K562 (cell line): ENCODE measurements at places on chromosomes 2 and 18. TPM values are rescaled to one million over a fixed set of nuclear protein-coding genes. Genes with fewer than 3 reads are reported as not detected.

B3GNT7 gene
- 0.20 and 0.69 TPM in 2 replicates for total RNA-seq

- H3K4me1 ChIP-seq, result no peaks in the 10 kb centered on the region
- DNase-seq, result no peak
- no peaks in the 10 kb centered on the region for H3K36me3 ChIP-seq
These were observed 16.7 kb downstream of the PKDCC start for GRCh38 chr2:42064417-42064942.

DNA sequence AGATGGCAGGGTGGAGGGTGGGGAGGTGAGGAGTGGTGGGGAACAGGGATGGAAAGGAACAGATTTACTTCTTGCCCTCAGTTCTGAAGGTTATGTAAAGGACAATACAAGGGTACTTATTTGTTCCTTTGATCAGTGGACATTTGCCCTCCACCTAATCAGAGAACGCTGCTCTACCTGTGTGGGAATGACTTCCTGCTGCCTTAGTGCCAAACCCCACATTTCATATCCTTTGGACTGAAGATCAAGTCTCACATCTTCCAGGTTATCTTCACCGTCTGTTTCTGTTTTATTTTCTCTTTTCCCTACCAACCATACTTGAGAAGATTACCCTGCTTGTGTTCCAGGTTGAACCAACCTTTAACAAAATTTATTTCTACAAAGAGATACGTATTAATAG is 8.7 kb upstream of the DPP4 start:
- H3K4me3 ChIP-seq, result no peak overlapping the region
- H3K4me1 ChIP-seq, result no peaks in the 10 kb centered on the region
- no peak for DNase-seq
- no peaks in the 10 kb centered on the region for H3K36me3 ChIP-seq

ERFE gene
- 6.5 and 6.7 TPM in 2 replicates for total RNA-seq

DNA sequence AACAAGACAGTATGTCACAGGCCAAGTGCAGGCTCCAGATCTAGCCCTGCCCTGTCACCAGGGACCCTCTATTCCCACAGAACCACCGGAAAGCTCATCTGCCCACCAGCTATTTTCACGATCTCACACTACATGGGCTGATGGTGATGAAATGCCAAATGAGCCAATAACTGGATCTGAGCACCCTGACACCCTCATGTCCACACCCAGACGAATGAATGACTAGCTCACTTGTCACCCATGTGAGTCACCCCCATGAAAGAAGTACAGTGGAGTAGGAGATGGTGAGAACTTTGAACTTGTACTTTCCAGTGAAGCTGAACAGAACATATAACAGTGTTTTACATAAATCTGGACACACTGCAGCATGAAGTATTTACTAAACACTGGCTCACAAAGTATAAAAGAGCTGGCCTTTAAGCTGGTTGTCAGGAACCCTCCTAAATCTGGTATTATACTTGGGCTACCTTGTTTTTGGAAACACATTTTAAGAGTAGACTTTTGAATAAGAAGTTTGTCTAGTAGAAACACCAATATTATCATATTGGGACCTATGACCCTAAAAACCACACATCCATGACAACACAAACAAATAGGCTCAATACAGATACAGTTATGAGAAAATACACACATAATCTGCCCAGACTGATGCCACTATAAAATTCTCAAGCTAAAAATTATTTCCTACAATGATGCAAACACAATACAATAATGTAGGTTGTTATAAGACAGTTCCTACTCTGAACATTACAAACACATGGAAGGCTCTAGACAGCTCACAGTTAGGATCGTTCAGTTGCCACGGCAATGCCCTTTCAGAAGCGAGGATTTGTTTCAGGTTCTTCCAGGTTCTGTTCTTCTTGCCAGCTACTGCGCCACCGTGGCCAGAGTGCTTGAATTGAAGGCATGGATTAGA is 19.0 kb downstream of the INO80C start:
- no peak overlapping the region; the same call in 2 of the 3 replicates for H3K27ac ChIP-seq
- H3K4me3 ChIP-seq, result no peak overlapping the region
- no peaks in the 10 kb centered on the region for H3K27me3 ChIP-seq

- peaks cover 27% of the 10 kb centered on the region; the same call in 2 of the 3 replicates for H3K4me1 ChIP-seq
- peak within 1 kb of the TSS; percentile 99 for H3K27ac ChIP-seq
- DNase-seq, result peak; percentile 99
- H3K4me3 ChIP-seq, result peak within 1 kb of the TSS; percentile 91
- no peaks in the 10 kb centered on the region for H3K27me3 ChIP-seq
- H3K36me3 ChIP-seq, result peaks cover 41% of the 10 kb centered on the region
These were observed at the start of the genes ELP2 and SLC39A6 for GRCh38 chr18:36129300-36130038. TSS of gene ELP2 (plus strand) at chr18:36129899. CDS start at chr18:36129934, 35 bp downstream. TSS of gene SLC39A6 (minus strand) at chr18:36129340. CDS start at chr18:36127007, 2,333 bp downstream.

DNA sequence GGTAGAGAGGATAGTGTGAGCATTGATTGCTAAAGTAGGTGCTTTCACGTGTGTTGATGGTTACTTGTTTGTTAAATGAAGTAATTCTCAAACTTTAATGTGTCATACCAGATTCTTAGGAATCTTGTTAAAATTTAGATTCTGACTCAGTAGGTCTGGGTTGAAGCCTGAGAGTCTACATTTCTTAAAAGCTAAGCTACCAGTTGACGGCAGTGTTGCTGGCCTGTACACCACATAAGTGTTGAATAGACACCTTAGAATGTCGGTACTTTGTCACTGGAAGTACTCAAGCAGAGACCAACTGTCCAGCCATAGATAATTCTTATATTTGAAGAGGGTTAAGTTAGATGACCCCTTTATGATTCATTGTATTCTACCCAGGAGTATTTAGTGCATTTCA is 79.8 kb downstream of the ACVR2A start:
- no peaks in the 10 kb centered on the region for H3K4me1 ChIP-seq
- H3K36me3 ChIP-seq, result no peaks in the 10 kb centered on the region
- H3K27ac ChIP-seq, result no peak overlapping the region
- no peak overlapping the region for H3K4me3 ChIP-seq

GRCh38 chr2:149167001-149167780 is 128.7 kb downstream of the LYPD6B start:
- no peaks in the 10 kb centered on the region for H3K4me1 ChIP-seq
- H3K4me3 ChIP-seq, result no peak overlapping the region
- no peaks in the 10 kb centered on the region for H3K27me3 ChIP-seq
- DNase-seq, result no peak

DNA sequence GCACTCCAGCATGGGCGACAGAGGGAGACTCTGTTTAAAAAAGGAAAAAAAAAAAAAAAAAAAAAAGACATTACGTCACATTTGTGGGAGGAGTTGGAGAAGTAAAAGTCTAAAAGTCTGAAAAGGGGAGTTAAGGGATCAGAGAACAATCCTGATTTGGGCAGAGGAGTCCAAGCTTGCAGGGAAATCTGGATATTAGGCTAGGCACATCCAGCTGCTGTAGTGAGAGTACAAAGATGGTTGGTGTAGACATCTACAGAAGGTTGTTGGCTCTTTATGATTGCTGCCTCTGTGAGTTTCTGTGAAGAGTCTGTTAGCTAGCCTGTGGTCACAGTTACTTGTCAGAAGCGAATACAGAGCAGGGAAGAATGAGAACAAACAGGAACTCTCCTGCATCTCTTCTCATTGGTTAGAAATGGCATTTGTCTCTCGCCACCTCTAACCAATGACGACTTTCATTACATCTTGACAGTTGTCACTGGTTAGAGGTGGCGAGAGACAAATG is 3.3 kb upstream of the OSBPL6 start:
- DNase-seq, result no peak
- no peaks in the 10 kb centered on the region for H3K36me3 ChIP-seq
- H3K27me3 ChIP-seq, result peaks cover 4% of the 10 kb centered on the region; the same call in 2 of the 3 replicates
- no peak overlapping the region for H3K4me3 ChIP-seq
- peaks cover 18% of the 10 kb centered on the region for H3K4me1 ChIP-seq

MEP1B gene
- total RNA-seq, result not detected in 2 replicates

DNA sequence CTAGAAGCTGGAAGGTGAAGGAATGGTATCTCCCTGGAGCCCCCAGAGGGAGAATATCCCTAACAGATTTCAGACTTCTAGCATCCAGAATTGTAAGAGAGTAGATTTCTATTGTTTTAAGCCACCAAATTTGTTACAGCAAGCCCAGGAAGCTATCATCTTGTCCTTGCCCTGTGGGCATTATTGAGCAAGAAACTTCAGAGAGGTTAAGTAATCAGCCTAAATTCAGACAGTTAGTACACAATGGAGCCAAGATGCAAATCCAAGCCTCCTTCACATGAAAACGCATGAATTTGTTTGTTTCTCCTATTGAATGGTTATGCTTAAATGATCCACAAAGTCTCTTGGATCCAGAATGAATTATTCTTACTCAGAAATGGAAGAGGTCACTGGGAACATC is 55.2 kb upstream of the TRIB2 start:
- H3K4me1 ChIP-seq, result no peaks in the 10 kb centered on the region
- H3K27me3 ChIP-seq, result no peaks in the 10 kb centered on the region
- no peak overlapping the region for H3K4me3 ChIP-seq
- DNase-seq, result no peak

HOXD10 gene
- not detected in 2 replicates for total RNA-seq

LYPD6 gene
- total RNA-seq, result not detected in 2 replicates

- no peaks in the 10 kb centered on the region for H3K4me1 ChIP-seq
- no peak for DNase-seq
- no peaks in the 10 kb centered on the region for H3K36me3 ChIP-seq
- no peak overlapping the region for H3K4me3 ChIP-seq
- no peaks in the 10 kb centered on the region for H3K27me3 ChIP-seq
These were observed 128.4 kb downstream of the IKZF2 start for GRCh38 chr2:213022987-213023386.
